ENCODE measurements at places on chromosomes 3 and 15.

GRCh38 chr3:69731080-69731479 lies 8.2 kb upstream of the MITF start:
- DNase-seq: no peak

DNA sequence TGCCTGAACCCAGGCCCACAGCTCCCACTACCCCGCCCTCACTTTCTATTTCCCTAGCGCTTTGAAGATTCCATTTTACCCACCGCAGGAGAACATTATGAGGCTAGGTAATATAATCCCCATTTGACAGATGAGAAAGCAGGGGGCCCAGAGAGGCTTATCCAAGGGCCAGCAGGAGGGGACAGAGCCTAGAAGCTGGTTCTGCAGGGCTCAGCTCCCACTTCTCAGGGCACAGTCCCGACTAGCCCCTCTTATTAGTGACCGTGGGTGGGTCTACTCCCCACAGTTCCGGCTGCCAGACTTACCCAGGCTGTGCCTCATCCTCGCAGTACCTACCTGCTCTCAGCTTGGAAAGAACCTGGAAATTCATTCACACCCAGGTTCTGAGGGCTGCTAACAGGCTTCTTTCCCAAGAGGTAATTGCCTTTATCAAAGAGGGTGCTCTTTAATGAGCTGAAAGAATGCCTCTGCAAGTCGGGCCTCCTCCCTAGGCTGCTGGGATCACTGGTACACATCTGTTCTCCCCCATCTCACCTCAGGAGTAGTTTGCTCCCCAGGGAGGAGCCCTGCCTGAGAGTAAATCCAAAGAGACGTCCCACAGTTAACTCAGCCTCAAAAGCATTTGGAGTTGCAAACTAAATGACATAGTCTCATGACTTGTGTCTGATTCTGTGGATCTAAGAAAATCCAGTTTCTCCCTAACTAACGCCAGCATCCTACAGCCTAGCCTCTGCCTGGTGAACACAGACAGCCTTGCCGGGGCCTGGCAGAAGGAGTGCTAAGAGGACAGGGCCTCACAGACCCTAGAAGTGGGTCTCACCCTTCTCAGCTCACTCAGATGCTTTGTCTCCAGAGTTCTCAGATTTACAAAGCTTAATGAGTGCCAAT lies 125.0 kb downstream of the CHSY1 start:
- DNase-seq: no peak

DNA sequence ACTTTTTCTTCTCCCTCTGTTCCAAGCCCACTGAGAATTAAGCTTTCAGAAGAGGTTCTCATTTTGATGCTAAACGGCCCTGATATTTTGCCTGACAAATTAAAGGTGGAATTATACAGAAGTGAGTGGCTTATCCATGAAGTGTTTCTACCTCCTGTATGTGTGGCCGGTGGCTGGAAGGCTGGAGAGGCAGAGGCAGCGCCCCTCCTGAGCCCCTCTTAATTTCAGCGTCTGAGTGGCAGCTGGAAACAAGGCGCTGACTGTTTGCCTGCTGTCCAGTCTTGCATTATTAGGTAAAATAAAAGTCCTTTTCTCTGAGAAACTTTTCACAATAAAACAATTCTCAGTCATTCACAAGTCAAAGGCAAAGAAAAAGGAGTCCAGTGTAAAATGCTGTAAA lies 685.7 kb downstream of the MCTP2 start:
- no peak for DNase-seq

DNA sequence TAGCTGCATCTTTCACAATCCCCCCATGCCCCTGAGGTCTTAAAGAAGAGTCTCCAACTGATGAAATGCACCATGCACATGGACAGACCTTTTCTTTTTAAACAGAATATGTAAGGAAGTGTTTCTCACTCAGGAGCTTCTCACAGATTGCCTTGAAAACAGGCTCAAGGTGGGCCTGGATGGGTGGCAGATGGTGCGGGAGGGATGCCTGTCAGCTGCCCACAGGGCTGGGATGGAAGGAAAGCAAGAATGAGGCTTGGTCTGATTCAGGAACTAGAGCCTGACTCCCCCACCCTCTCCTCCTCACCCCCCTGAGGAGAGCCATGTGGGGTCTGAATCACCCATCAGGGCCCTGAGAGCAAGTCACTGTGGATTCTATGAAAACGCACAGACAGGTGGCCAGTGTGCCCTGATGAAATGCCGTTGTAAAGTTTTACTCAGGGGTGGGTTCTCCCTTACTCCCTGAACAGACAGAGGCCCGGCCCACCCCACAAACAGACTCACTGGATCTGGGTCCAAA lies 67.2 kb downstream of the UMPS start:
- no peak for DNase-seq

GRCh38 chr15:85457392-85457968 lies 77.1 kb downstream of the AKAP13 start:
- DNase-seq: no peak

DNA sequence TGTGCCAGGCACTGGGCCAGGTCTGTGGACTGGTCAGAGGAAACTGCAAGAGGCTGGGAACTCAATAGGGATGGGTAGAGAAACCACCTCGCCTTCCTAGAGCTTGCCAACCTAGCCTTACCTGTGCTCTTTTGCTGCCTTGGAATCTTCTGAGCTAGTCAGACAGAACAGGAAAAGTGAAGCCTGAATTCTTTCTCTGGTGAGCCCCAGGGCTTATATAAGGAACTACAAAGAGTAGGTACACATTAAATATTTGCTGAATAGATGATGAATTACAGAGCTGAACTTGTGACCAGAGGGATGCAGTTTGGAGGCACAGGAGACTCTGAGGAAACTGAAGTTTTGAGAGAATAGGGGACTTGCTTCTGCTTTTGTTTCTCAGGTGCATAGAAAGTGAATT lies 15.6 kb upstream of the FBXW12 start:
- no peak for DNase-seq

DNA sequence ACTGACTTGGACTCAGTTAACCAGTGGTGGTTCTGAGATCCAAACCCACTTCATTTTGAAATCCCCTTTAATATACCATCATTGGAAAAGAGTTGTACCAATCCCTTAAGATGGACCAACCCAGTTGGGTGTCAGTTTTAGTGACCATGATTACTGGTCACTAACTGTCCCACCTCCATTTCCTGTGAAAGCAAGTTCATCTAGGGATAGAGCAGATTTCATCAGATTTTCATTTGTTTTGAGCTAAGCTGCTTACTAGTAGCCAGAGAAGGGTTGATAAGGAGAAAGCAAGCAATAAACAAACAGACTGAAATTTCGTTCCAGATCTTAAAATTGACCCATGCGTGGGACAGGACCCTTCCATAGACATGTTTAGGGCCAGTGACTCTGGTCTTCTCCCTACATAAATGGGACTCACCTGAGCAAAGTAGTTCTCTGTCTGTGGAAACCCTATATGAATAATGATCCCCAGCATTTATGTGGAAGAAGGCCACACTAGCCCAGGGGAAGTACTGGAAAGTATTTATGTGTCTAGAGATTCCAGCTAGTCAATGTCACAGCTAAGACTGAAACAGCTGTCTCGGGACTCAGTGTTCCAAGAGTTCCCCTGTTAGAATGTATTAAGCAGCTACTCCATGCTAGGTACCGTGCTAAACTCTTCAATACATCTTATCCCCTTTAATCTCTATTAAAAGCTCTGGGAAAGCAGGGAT lies 196.0 kb upstream of the BCL6 start:
- DNase-seq: no peak

- DNase-seq: no peak
Measured at GRCh38 chr3:119662604-119663373, 2.4 kb upstream of the POPDC2 start.

DNA sequence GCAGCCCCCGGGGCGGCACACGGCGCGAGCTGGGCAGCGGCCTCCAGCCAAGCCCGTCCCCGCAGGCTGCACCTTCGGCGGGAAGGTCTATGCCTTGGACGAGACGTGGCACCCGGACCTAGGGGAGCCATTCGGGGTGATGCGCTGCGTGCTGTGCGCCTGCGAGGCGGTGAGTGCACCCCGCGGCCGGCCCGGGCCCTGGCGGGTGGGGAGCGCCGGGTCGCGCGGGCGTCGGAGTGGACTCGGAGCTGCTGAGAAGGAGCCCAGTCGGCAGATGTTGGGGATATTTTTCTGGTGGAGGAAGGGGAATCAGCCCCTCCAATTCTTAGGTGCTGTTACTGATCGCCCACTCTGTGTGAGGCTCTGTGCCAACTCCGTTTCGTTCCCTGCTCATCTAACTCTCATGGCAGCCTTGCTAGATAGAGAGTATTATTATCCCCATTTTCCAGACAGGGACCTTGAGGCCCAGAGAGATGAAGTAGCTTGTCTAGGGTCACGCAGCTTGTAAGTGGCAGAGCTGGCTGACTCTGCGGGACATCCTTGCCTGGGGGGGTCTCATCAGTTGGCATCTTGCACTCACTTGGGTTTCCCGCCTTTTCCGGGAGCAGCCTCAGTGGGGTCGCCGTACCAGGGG lies 890 bp downstream of the CHRD start:
- DNase-seq: no peak

All from activated effector memory CD4-positive, alpha-beta T cell treated with Interleukin-2 at 50 U/mL for 16 hours (primary cell).